ENCODE measurements at places on chromosomes 3 and 15.

- DNase-seq: no peak
Observed at GRCh38 chr3:167908221-167908620, 172.7 kb downstream of the SERPINI1 start.

DNA sequence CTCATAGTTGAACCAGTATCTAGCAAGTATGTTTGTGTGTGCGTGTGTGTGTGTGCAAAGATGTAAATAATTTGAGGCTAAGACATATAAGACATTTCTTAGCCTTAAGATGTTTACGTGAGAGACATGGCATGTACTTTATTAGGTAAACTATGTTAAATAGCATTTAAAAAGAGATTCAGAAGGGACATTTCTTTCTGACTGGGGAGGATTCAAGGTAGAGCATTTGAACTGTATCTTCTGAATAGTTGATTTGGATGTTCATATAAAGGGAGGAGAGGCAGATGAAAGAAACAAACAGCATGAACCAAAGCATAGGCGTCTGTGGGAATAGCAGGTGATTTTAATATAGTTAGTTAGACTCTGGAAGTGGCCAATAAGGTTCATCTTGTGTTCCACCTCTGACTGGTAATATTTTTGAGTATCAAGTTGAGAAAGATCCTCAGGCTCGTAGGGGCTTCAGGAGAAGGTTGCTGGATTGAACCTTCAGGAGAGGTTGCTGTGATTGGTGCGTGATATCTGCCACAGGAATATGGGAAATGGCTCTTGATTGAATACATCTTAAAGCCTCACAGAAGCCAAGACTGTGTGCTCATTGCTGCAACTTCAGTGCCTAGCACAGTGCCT, 12.6 kb downstream of the NFKBIZ start:
- no peak for DNase-seq

GRCh38 chr3:32960404-32961170, 9.1 kb downstream of the CCR4 start:
- no peak for DNase-seq

GRCh38 chr3:9678493-9678892, 25.1 kb upstream of the CPNE9 start:
- DNase-seq: no peak

DNA sequence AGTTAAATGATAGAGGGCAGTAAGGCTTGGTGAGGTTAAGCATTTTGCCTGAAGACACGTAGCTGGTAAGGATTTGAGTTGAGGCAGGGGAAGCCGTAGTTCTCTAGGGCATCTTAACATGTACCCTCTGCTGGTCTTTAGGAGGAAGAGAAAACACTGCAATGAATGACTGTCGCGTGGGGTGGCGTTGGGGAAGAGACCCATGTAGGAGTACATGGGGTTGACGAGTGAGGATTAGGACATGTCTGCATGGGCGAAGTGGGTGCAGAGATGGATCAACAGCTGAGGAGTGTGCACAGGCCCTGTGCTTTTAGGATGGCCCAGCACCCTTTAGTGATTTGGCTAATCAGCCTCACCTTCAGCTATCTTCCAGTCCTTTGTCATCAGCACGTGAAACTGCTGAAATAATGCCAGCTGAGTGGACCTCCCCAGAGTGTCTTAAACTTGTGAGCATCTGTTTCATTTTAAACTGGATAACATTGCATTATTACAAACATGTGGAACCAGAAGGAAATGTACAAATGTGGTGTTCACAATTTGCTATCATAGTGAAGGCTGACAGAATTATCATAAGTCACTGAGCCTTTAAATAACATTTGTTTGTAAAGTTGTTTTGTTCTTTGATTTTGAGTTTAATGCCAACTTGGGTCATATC, 15.3 kb downstream of the P2RY14 start:
- DNase-seq: no peak

GRCh38 chr15:33135355-33135781, 59.1 kb downstream of the FMN1 start:
- DNase-seq: peak; percentile 40

GRCh38 chr15:39801641-39802309, 19.1 kb upstream of the FSIP1 start:
- no peak for DNase-seq

DNA sequence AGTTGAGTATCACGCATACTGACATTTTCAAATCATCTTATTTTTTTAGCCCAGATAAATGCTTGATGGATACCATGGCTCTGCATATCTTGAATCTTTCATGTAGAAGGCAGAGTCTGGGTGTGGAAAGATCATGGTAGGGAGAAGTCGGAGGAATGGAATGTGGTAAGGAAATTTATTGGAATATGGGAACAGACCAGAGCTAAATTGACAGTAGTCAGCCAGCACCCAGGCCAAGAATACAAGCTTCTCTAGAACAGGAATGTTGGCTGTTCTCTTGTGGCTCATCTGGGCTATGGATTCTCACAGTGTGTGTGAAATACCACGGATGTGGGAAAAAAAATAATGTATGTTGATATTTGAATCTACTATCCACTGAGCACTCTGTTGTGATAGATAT, 305.7 kb upstream of the COL8A1 start:
- DNase-seq: no peak

GRCh38 chr3:115912372-115912771, 289.1 kb downstream of the GAP43 start:
- DNase-seq: peak; percentile 35

- no peak for DNase-seq
Observed at GRCh38 chr3:196941729-196942225, 551 bp downstream of the NCBP2 start.

DNA sequence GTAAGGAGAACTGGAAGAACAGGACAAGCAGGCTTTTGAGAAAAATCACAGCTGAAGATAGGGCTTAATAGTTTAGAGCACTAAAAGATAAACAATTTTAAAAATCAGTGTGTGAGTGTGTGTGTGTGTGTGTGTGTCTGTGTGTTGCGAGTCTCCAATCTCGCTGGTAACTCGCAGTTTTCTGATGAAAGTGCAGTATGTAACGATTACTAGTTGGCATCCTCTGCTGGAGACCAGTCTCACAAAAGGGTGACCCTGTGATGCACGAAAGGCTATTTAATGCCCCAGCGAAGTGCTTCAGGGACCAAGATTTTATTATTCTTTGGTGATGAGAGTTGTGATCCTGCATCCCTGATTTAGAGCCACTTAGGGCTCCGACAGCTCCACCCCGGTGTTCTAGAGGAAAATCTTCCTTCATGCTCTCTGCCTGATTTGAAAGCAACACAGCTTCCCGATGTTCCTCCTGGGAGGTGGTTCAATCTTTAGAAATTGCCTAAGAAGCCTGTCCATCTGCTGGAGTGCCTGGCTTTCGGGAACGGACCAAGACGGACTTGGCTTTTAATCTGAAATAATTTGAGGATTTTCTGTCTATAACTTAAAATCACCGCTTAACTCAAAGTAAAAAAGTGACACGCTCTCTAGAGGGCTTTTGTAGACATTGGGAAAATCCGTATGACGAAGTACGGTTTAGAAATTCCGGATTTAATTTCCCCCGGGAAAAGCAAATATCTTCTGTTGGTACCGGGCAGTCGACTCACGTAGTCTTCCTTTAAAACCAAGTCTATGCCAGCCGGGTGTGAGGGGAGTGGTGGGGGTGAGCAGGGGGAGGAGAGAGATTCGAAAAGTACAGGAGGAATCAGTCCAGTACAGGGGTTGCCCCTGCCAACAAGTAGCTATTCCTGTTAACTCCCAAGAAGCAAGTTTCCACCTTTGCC, 1.1 kb upstream of the ALCAM start:
- DNase-seq: peak; percentile 65

- DNase-seq: no peak
Observed at GRCh38 chr3:159854500-159855124, 134.0 kb upstream of the IL12A start.

GRCh38 chr3:172698631-172699030, 12.2 kb downstream of the NCEH1 start:
- DNase-seq: no peak

DNA sequence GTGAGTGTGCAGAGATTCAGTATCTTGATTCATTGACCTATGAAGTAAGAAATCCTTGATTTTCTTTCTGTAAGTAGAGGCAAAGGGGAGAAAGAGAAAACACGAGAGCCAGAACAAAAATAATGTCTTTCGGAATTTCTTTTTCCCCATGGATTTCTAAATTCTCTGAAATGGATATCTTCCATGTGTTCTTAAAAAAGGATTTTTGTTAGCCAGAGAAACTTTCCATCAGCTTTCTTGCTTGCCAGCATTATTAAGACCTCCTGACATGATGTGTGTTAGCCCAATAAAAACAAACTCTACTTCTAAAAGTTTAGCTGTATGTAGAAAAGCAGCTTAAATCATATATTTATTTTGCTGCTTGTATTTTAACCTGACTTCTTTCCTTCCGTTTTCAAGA, 122.3 kb upstream of the AADACL2 start:
- DNase-seq: no peak

GRCh38 chr3:129023909-129024308, 22.8 kb downstream of the EFCC1 start:
- no peak for DNase-seq

- DNase-seq: no peak
Observed at GRCh38 chr15:69827751-69828150, 270.0 kb downstream of the TLE3 start.

DNA sequence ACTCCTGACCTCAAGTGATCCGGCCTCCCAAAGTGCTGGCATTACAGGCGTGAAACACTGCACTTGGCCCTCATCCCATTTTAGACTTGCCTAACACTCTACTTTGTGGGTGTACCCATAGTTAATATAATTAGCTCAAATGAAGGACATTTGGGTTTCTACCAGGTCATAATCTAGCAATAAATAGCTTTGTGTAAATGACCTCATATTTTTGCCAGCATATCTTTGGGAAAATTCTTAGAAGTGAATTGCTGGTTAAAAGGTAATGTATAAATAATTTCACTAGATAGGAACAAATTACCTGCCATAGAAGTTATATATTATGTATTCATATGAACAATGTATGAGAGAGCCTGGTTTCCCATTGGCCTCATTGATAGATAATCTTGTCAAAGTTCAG, 206.0 kb downstream of the DIPK2A start:
- DNase-seq: no peak

DNA sequence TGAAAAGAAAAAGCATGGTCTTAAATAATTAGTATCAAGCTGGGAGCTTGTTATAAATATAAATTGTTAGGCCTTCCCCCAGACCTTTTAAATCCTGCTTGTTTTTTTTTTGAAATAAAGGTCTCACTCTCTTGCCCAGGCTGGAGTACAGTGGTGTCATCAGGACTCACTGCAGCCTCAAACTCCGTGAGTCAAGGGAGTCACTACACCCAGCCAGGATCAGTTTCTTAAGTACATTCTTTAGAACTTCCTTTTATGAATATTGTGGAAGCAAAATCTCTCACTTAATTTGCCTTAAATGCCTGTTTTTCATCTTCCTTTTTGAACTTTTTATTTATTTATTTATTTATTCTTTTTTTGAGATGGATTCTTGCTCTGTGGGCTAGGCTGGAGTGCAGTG, 20.8 kb upstream of the DENND4A start:
- DNase-seq: no peak

- no peak for DNase-seq
Observed at GRCh38 chr15:63436341-63436740, 54.7 kb upstream of the CA12 start.

DNA sequence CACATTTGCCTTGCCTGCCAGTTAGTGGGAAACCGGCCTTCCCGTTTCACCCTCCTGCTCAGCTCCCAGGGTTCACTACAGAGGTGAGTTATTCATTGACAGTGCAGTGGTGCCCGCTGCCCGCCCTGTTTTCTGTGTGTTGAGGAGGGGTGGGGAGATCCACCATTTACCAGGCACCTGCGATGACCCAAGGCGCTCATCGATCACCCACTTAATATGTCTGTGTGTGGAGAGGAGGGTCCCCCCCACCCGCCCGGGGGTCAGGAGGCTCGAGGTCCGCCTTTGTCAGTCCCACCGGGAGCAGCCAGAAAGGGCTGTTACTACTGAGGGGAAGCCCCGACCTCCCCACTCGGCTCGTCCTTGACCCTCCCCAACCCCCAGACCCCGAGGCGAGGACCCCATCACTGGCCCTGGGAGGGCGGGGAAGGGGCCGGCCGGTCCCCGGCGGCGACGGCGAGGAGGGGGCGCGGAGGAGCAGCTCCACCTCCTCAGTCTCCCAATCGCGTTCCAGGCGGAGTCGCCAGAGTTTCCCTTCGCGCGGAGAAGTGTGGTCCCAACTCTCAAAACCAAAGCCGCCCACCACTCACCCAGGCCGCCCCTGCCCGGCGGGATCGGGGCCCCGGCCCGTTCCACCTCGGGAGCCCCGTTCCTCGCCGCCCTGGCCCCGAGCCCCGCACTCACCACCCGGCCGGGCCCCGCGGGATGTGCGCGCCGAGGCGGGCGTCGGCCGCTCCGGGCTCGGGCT, 1.1 kb downstream of the PLXNB1 start:
- DNase-seq: peak; percentile 40

- DNase-seq: peak; percentile 65
Observed at GRCh38 chr3:169812332-169813235, at the start of the genes LRRC34 and LRRIQ4. Gene LRRC34 (minus strand): TSS chr3:169812904. CDS start chr3:169812548, 356 bp downstream. Gene LRRIQ4 (plus strand): TSS chr3:169812870. CDS start chr3:169821922, 9,052 bp downstream.

DNA sequence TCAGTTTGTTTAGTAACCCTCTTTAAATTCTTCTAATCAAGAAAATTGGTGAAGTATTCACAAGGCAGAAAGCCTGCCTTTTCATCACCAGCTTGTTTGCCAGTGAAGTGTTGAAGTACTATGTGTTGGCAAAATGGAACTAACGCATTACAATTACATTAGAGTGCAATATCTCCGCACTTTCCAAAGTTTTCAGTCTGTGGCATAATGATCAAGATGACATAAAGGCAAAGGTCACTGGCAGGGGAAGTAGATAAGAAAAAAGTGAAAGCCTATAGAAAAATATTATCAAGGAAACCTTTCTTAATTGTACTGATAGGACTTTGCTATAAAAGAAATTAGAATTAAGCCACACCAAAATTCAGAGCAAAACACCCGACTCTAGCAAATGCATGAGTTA, 25.0 kb upstream of the TM4SF1 start:
- DNase-seq: no peak

DNA sequence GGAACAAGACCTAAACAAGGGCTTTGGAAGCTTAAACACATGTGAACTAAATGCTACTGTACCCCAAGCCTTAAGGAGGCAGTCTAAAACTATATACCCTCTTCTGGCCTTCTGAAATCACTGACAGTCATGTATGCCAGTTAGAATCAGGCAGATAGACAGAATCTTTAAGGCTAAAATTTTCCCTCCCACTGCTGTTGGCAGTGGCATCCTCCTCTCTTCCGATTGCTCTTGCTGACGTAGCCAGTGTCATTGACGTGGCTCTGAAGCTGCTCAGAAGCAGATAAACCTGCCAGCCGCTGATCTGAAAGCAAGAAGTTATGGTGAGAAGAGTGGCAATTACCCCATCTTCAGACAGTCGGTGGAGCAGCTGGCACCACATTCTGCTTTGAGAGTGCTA, 3.3 kb downstream of the RYR3 start:
- DNase-seq: no peak

GRCh38 chr3:3737531-3737930, 61.7 kb upstream of the LRRN1 start:
- DNase-seq: no peak

- peak; percentile 42 for DNase-seq
Observed at GRCh38 chr3:63927422-63928280, 15.5 kb upstream of the SCAANT1 start.

DNA sequence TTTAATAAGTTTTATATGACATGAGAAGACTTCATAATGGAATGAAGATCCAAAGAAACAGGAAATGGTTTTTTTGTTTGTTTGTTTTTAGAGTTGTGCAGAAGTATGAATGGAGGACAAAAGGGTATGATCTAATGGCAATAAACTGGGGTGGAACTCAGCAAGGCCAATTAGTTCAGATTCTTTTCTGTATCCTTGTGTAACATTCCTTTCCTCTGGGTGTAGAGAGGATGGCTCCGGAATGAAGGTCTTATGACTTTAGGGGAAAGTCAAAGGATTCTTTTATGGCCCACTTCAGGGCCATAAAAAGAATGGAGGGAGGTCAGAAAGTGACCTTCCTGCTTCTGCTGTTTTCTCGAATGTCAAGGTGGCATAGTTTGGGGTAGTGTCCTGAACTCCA, 152.6 kb downstream of the DPH6 start:
- DNase-seq: no peak
